Psoas muscle (tissue), 8 donors: ENCODE measurements at places on chromosomes 1 and 21. TPM values are rescaled to one million over a fixed set of nuclear protein-coding genes. Genes with fewer than 3 reads are reported as not detected.

GRCh38 chr1:177566495-177566894, 395.7 kb downstream of the BRINP2 start:
- no peak for DNase-seq

DNA sequence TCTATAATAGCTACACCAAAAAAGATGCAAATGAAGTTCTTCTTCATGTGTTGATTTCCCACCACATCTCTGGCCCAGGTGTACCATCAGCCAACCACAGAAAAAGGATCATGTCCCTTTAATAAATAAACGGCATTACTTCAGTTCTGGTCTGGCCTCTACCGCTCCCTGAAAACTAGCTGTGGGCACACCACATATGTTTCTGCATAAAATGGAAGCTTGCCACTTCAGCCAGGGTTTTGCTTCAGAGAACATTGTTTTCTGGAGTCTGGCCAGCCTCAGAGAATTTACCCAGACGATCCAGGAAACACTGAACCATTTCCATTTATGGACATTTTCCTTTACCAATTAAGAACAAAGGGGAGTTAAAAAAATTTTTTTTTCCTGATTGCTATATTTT, 5.8 kb upstream of the LAMC2 start:
- DNase-seq, result no peak

GRCh38 chr1:157097692-157098091, 1.9 kb downstream of the ETV3L start:
- DNase-seq, result no peak

DNA sequence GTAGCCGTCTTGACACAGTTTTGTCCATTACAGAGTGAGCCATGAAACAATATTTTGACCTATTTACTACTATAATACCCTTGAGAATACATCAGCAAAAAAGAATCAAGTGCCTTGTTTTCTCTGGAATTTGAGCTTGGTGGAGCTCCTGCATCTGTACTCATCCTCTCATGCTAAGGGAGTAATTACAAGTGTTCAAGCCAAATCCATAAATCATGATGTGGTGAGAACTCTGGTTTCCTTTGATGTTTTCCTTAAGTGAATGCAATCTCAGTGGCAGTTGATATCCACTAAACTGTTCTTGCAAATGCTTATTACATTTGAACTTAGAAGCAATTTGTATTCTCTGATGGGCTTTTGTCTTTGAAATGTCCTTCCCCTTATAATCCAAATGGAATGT, 824.6 kb upstream of the TMPRSS15 start:
- DNase-seq, result no peak

- DNase-seq, result no peak
Observed at GRCh38 chr1:72936151-72936740, 653.9 kb upstream of the NEGR1 start.

GRCh38 chr1:230127105-230128054, 60.3 kb downstream of the GALNT2 start:
- DNase-seq, result no peak

DNA sequence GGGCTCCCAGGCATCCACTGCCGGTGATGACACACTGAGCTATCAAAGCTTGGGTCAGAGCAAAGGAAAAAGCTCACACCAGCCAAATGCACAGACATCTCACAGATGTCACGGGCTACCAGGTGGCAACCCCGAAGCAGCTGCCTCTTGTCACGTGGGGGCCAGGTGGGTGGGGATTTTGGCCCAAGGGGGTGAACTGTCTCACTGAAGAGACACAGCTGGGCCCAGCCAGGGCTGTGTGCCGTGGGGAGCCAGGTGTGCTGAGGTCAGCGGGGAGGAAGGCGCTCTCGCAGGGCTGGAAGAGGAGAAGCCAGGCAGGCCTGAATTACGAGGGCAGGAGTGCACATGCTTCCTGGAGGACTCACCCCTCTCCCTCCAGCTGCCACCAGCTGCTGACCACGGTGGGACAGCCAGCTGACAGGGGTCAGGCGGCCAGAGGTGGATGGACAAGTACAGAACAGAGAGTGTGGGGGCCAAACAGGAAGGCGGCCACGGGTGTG, 32.4 kb downstream of the KCNN3 start:
- DNase-seq, result peak; percentile 80

DNA sequence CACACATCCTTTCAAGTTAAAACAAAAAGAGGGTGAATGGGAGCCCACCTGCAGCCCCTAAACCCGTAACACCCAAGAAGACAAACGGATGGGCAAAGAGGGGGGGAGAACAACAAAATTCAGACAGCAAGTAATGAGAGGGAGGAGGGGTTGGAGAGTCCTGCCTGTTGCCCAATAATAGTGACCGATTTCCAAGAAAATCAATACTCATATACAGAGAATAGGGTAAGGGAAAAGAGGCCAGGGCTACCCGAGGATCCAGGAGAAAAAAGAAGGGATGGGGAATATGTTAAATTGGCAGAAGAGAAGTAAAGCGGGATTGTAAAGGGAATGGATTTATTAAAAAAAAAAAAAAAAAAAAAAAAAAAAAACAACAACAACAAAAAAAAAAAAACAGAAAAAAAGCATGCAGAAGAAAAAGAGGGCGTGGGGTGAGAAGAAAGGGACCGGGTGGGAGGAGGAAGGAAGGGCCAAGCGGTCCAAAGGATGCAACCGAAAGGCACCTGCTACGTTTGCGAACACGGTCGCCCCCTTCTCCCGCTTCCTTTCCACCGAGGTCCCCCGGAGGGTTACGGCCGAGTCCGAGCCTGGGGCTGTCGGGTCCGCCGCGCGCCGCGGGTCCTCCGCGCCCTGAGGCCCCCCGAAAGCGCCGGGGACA, 930 bp downstream of the SLC30A10 start:
- DNase-seq, result no peak

GRCh38 chr1:183774938-183775337, 30.0 kb upstream of the RGL1 start:
- DNase-seq, result no peak

DNA sequence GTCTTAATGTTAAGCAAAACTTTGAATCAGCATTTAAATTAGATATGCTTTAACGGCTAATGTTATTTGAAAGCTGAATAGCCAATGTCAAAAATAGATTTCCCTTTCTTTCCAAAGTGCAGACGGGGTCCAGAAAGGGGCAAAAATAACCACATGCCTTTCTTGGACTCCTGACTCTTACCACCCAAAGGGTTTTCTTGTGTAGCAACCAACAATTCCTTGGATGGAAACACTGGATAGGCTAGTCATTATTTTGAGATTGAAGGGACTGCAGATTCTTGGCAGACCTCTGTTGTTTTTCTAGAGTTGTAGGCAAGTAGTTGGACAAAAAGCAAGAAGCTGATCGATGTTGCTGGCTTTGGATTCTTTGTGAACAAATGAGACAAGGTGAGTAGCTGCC, 107.0 kb downstream of the MRPS6 start:
- DNase-seq, result no peak

GRCh38 chr1:219661464-219662092, 48.7 kb upstream of the ZC3H11B start:
- DNase-seq, result no peak

DNA sequence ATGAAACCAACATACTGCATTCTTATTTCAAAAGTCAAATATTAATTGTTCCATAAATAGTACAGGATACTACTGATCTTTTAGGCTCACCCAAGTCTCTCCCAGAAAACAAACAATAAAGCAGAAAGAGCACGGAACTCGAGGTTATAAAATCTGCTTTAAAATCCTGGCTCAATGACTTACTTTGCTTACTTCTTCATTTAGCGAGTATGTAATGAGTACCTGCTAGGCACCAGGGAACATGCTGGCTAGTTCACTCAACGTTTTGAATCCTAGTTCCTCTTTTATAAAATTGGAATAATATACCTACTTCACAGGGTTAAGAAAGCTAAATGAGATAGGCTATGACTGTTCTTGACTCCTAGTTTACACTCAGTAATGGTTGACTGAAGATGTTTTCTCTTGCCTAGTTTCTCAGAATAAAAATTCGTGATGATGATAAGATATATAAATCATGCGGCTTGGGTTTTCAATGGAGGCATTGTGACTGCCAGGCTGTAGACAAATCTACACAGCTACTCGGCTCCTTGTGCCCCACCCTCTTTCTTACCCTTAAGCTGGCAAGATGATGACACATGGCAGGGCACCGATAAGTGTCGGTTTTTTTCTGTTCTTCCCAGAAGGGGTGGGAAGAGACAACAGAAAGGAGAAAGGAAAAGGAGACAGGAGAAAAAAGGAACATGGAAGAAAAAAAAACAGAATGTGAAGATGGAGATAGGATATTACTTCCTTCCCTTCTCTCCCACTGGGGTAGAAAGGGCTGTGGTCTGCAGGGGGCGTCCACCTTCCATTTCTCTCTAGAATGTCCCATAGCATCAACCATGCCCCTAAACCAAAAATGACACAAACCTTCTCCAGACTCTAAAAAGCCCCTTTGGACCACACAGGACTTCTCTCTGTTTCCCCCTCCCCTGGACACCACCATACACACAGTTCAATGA, 507.1 kb downstream of the SMYD3 start:
- DNase-seq, result no peak

- DNase-seq, result no peak
Observed at GRCh38 chr1:94803517-94804441, 16.4 kb upstream of the SLC44A3 start.

- no peak for DNase-seq
Observed at GRCh38 chr1:229547542-229547941, 11.0 kb downstream of the ABCB10 start.

DNA sequence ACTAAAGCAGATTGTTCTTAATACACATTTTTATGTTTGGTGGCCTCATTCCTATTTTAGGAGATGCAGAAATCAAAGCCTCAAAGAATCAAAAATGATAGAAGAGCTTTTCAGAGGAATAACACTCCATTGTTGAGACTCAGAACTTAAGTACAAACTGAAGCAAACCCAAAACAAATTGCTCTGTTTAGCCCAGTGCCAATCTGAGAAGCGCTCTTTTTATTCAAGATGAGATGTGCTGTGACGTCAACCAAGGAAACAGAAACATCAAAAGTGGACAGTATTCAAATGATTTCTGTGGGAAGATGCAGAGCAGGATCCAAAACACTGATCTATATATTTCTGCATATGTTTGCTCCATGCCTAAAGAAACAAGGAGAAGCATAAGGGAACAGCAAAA, 18.0 kb downstream of the COLGALT2 start:
- DNase-seq, result no peak

The URB2 gene
- total RNA-seq, result 18.2 TPM

The CELA3B gene
- 1.7 TPM for total RNA-seq

The FOXD3 gene
- 0.90 TPM for total RNA-seq

The SUSD4 gene
- total RNA-seq, result 3.9 TPM

The SLC5A3 gene
- 12.8 TPM for total RNA-seq

The NRAS gene
- total RNA-seq, result 6.6 TPM

The IFI16 gene
- 14.9 TPM for total RNA-seq

The SERPINC1 gene
- total RNA-seq, result not detected

The OR2L2 gene
- total RNA-seq, result not detected
